Stimulated activated CD4-positive, alpha-beta T cell treated with anti-CD3 and anti-CD28 coated beads, TNF-alpha, amount 100 ng/mL, for 4 hours (primary cell): ENCODE measurements at places on chromosomes 1 and 21.

GRCh38 chr1:29962336-29962735, 726.0 kb downstream of the PTPRU start:
- DNase-seq = no peak

- no peak for DNase-seq
Measured at GRCh38 chr1:184582411-184582810, 172.2 kb downstream of the EDEM3 start.

DNA sequence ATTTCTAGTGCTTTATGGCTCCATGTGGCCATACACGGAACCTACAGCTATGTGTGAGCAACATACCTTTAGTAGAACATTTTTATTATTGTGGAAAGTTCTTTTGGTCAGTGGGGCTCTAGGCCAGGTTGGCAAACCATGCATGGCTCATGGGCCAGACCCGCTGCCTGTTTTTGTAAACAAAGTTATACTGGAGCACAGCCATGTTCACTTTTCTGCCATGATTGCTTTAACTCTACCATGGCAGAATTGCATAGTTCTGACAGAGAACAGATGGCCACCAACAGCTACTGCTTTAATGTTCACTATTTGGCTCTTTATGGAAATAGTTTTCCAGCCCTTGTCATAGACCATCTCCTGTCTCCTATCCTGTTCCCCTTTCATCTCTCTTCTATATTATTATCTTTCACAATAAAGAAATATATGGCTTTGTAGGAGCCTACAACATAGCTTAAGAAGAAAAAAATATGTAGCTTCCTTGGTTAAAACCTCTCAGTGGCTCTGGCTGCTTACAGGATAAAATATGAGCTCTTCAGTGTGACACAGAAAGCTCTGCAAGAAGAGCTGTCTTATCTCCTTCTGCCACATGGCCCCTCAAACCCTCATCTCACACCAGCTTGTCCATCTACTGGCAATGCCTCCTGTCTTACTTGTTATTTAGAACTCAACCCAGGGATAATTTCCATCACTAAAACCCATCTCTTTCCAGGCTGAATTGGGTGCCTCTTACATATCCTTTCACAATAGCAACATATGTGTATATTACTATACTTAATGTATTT, 54.6 kb upstream of the RWDD3 start:
- no peak for DNase-seq

GRCh38 chr1:211647711-211648121, 27.7 kb downstream of the NEK2 start:
- DNase-seq = no peak

- no peak for DNase-seq
Measured at GRCh38 chr1:30257742-30258380, 465.5 kb downstream of the MATN1 start.

DNA sequence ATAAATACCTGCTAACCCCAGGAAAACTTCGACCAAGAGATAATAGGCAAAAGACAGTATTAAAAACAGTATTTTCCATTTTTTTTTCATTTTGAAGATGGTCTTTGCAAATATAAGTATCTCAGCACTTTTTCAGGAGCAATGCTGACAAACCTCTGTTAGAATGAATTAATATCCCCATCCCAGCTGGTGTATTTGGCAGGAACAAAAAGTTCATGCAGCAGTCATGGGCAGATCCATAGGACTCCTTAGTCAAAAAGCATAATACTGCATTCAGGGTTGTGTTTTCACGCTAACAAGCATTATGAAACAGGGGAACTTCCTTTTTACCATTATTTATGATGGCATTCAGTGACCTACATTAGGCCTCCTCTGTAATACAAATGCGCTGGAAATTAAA, 344.0 kb downstream of the ST6GALNAC3 start:
- no peak for DNase-seq

GRCh38 chr1:217133958-217134856, 411.0 kb upstream of the ESRRG start:
- no peak for DNase-seq

DNA sequence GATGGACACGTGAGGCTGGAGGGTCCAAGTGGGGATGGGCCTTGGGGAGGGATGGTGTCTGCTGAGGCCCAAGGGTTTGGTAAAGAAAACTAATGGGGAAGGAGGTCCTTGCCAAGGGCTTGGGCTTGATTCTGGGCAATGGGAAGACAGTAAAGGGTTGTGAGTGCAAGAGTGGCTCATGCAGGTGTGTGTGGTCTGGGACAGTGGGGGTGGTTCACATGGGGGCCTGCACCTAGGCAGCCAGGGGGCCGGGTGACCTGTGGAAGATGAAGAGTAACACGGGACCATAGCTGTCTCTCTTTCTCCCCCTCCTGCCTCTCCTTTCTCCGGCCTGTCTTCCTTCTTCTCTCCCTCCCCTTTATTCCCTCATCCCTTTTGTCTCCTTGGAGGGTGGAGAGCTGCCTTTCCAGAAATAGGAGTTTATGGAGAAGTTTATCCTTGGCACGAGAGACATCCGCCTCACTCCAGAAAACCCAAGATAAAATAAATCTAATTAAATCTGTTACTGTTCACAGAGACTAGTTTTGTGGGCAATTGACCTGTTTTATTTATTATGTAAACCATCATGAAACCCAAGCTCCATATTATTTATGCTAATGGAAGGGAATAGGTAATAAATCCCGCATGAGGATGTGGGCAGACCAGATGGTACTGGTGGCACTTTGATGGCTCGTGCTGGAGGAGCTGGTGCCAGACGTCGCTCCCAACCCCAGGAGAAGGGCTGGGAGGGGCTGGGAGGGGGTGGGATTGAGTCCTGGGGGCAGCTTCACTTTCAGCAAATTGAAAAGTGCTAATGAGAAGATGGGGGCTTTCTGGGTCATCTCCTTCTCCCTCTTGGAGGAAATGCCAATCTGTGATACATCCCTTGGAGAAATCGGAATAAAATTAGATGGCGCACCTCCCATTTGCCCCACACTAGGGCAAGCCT, 272.9 kb upstream of the CSF3R start:
- no peak for DNase-seq

GRCh38 chr21:45122432-45123132, 48.2 kb downstream of the ADARB1 start:
- no peak for DNase-seq

GRCh38 chr1:207808322-207808705, 56.5 kb downstream of the CD46 start:
- DNase-seq = no peak

- no peak for DNase-seq
Measured at GRCh38 chr1:206693029-206693428, 8.3 kb downstream of the MAPKAPK2 start.

- DNase-seq = no peak
Measured at GRCh38 chr1:50305808-50306207, 117.4 kb downstream of the DMRTA2 start.

DNA sequence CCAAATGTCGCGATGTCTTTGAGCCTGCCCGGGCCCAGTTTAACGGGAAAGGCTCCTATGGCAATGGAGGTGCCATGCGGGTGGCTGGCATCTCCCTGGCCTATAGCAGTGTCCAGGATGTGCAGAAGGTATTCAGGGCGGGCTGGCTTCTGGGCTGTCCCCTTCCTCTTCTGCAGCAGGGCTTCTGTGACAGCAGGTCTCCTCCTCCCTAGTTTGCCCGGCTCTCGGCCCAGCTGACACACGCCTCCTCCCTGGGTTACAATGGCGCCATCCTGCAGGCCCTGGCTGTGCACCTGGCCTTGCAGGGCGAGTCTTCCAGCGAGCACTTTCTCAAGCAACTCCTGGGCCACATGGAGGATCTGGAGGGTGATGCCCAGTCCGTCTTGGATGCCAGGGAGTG, 3.0 kb downstream of the ADPRS start:
- no peak for DNase-seq

DNA sequence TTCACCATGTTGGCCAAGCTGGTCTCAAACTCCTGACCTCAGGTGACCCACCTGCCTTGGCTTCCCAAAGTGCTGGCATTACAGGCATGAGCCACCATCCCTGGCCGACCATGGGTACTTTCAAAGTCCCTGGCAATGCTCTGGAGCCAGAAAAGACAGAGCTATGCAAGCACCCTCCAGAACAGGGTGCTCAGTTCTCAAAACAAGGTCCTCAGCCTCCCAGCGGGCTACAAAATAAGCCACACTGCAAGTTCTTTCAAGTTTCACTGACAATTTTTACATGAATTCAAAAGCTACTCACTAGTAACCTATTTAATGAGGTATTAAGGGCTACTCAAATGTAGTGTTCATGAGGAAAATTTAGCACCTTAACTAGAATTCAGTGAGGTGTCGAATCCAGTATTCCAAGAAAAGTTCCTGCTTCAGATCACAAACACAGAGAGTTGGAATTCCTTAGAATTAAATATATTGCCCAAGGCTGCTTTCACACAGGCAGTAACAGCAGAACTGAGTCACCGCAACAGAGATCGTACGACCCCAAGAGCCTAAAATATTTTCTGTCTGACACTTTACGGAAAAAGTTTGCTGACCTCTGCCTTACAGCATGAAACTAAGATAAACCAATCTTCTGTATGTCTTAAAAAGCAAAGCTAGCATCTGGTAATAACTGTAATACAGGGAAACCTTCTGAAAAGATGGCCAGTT, 60.7 kb downstream of the HSF2BP start:
- no peak for DNase-seq

GRCh38 chr1:204321665-204322064, 38.1 kb downstream of the PLEKHA6 start:
- DNase-seq = no peak

GRCh38 chr1:218383051-218383450, 37.9 kb downstream of the TGFB2 start:
- DNase-seq = no peak

GRCh38 chr1:21594935-21595897, 73.9 kb downstream of the RAP1GAP start:
- DNase-seq = peak; percentile 10

GRCh38 chr21:32022146-32022545, 149.3 kb downstream of the HUNK start:
- DNase-seq = no peak

DNA sequence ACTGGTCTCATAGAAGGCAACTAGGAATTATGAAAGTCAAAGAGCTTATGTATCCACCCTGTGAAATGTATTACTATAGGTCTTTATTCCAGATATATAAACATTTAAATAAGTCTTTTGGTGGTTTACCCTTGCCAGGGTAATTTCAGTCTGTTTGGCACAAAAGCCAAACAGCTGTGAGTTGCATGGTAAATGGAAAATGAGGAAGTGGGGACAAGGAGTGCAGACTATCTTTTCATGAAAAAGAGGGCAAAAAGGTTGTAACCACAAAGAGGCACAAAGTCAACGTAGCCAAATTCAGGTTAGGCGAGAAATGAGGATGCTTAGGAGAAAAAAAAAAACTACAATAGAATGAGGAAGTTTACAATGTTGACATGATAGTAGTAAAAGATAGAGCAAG, 492.3 kb upstream of the PRMT6 start:
- DNase-seq = no peak

- DNase-seq = no peak
Measured at GRCh38 chr1:112894561-112895011, 61.4 kb downstream of the SLC16A1 start.

DNA sequence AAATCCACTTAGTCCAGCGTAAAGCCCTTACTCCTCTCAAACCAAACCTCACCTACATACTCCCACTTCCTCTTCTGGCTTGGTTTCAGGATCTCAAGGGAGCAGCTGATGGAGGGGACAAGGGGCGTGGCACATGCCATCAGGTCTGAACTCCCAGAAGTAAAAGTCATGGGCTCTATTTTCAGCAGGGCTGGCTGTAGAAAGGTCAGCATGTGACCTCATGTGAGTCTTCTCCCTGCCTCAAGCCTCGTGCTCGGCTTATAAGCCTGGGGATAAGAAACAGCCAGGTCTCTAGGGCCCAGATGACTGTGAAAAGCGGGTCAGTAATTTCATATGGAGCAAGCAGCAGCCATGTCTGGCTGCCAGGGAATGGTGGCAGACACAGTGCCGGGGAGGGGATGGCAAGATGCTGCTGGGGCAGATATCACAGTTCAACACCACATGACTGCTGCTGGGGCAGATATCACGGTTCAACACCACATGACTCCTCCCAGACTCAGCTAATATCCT, 227.9 kb downstream of the KCNH1 start:
- DNase-seq = no peak

DNA sequence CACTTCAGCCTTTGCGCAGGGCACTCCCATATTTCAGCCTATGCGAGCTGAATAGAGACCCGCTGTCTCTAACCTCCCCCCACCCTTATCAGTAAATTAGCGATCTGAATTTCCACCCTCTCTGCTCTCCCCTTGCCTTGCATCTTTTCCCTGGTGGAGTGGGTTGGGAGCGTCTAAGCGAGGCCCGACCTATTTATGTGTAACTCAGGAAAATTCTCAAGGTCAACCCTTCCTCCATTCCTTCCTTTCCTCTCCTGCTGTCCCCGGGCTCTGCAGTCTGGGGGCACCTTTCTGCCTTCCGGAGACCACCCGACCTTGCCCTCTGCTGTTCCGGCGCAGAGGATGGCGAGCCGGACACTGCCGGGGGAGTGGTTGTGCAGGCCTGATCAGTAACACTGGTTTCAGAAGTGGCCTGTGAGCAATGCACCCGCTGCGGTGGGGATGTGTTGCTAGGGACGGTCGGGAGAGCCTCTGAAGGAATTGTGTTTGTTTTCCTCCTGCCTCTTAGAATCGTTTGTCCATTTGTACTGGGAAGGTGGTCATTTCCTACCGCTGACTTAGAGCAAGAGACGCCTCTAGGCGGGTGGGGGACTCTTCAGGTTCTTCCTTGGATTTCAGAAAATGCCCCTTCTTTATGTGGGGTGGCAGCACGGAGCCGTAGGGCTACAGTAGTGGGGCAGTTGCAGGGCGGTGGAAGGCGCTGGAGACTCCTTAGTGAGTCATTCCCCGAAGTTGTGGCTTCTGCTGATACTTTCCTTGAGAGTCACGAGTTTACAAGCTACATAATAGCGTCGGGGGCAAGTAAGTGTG, 513 bp downstream of the MGST3 start:
- DNase-seq = no peak

DNA sequence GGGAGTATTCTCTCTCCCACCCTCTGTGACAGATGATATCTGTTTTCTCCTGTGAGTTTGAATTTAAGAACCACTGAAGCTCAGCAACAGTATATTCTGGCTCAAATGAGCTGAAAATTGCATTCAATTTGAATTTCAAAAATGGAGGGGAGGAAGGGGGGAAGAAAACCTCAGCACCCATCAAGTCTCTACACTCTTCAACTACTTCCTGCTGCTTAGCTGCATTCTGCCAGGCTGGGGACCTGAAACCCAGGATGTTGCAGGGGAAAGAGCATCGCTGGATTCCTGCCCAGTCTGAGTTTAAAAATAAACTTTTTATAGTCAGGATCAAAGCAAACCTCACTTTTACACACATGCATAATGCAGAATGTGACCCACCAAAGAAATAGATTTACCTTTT, 214.3 kb upstream of the ESRRG start:
- no peak for DNase-seq

DNA sequence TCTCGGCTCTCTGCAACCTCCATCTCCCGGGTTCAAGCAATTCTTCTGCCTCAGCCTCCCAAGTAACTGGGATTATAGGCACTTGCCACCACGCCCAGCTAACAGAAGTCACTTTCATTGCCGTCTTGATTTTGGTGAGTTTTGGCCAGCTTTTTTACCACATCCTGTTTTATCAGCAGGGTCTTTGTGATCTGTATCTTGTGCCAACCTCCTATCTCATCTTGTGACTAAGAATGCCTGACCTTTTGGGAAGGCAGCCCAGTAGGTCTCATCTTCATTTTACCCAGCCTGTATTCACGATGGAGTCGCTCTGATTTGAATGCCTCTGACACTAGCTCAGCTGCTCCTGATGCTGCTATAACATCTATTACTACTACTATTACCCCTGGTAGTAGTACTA, 46.8 kb upstream of the BARHL2 start:
- DNase-seq = no peak
